Panc1 (cell line): ENCODE measurements at places on chromosomes 3 and 15. TPM values are rescaled to one million over a fixed set of nuclear protein-coding genes. Genes with fewer than 3 reads are reported as not detected.

DNA sequence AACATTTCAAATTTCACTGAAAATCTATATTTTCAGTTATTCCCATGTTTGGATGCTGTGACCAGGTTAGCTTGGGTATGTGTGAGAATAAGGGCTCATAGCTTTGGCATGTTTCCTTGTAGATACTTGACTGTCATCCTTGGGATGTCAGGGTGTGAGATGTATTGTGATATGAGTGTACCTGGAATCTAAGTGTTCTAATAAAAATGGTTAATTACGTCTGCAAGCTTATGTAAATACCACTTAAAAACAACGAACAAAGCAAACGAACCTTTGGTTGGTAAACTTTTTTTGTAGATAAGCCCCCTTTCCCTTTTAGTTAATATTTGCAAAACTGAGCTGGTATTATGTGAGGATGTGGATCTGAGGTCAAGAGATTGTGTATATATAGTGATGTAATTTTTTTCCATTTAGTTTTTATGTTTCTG lies 63.5 kb downstream of the FNDC3B start:
- H3K36me3 ChIP-seq = no peaks in the 10 kb centered on the region
- H3K27ac ChIP-seq = peak overlapping the region; percentile 48
- H3K4me3 ChIP-seq = no peak overlapping the region
- H3K4me1 ChIP-seq = peaks cover 86% of the 10 kb centered on the region
- no peak for DNase-seq
- no peaks in the 10 kb centered on the region for H3K27me3 ChIP-seq

The COLQ gene
- 0.64 TPM for total RNA-seq

The TRPM7 gene
- total RNA-seq = 44.9 TPM

The CDC25A gene
- 12.8 TPM for total RNA-seq

The PLSCR5 gene
- not detected for total RNA-seq

The KIF23 gene
- 82.5 TPM for total RNA-seq

The RLBP1 gene
- not detected for total RNA-seq

DNA sequence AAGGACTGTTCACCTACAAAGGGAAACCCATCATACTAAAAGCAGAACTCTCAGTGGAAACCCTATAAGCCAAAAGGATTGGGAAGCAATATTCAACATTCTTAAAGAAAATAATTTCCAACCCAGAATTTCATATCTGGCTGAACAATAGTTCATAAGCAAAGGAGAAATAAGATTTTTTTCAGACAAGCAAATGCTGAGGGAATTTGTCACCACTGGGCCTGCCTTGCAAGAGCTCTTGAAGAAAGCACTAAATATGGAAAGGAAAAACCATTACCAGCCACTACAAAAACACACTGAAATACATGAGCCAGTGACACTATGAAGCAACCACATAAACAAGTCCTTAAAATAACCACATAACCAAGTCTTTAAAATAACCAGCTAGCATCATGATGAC lies 28.9 kb upstream of the DCBLD2 start:
- H3K4me3 ChIP-seq = no peak overlapping the region
- H3K36me3 ChIP-seq = no peaks in the 10 kb centered on the region
- H3K27ac ChIP-seq = no peak overlapping the region
- DNase-seq = no peak

GRCh38 chr3:133081016-133081415 lies 42.8 kb downstream of the TMEM108 start:
- no peak overlapping the region for H3K4me3 ChIP-seq
- no peaks in the 10 kb centered on the region for H3K36me3 ChIP-seq
- H3K27ac ChIP-seq = no peak overlapping the region
- H3K27me3 ChIP-seq = peaks cover 5% of the 10 kb centered on the region; the same call in 1 of the 2 replicates

DNA sequence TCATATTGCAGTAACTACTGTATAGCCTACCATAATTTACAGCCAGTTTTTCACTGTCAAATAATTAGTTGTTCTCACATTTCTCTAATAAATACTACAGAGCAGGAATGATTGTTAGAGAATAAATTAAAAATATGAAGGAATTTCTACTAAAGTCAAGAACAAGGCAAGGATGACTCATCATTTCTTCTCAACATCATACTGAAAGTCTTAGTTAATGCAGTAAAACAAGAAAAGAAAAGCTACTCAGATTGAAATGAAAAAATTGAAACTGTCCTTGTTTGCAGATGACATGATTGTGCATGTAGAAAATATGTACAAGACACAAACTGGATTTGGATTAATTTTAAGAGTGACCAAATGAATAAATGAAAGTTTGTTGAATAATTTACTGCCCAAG lies 608.2 kb downstream of the NSUN3 start:
- no peak for DNase-seq
- H3K27ac ChIP-seq = no peak overlapping the region
- no peaks in the 10 kb centered on the region for H3K4me1 ChIP-seq
- no peak overlapping the region for H3K4me3 ChIP-seq
- H3K27me3 ChIP-seq = no peaks in the 10 kb centered on the region

DNA sequence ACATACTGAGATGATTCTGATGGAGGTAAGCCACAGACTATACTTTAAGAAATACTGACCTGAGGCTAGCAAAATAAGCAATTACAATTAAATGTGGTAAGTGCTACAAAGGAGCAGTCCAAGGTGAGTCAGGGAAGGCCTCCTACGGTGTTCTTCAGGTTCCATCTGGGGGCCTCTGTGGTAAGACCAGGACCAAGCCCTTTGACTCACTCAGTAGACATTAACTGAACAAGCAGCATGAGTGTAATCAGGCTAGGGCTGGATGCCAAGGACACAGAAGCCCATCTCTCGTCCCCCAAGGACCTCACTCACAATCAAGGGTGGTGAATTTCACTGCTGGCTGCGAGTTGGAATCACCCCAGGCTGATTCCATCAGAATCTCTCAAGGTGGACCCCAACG lies 37.3 kb downstream of the DZIP1L start:
- H3K27me3 ChIP-seq = no peaks in the 10 kb centered on the region
- no peak overlapping the region for H3K27ac ChIP-seq
- no peak for DNase-seq
- peaks cover 12% of the 10 kb centered on the region for H3K4me1 ChIP-seq
- no peak overlapping the region for H3K4me3 ChIP-seq

The CYP11A1 gene
- total RNA-seq = 0.57 TPM

GRCh38 chr3:105800320-105800719 lies 68.5 kb downstream of the CBLB start:
- no peak overlapping the region for H3K27ac ChIP-seq
- H3K27me3 ChIP-seq = no peaks in the 10 kb centered on the region
- H3K4me3 ChIP-seq = no peak overlapping the region
- DNase-seq = no peak
- H3K4me1 ChIP-seq = no peaks in the 10 kb centered on the region

GRCh38 chr15:51751697-51752683 lies 593 bp downstream of the TMOD2 start:
- DNase-seq = no peak
- no peak overlapping the region for H3K27ac ChIP-seq
- 0 out of 2 replicates have a peak, but pooled peaks cover 3% of the 10 kb centered on the region for H3K4me1 ChIP-seq
- H3K4me3 ChIP-seq = peak overlapping the region; percentile 59
- H3K36me3 ChIP-seq = no peaks in the 10 kb centered on the region

The GABRA5 gene
- not detected for total RNA-seq

The POLQ gene
- total RNA-seq = 11.9 TPM

- no peak overlapping the region for H3K4me3 ChIP-seq
- H3K27me3 ChIP-seq = no peaks in the 10 kb centered on the region
- H3K27ac ChIP-seq = no peak overlapping the region
- no peaks in the 10 kb centered on the region for H3K4me1 ChIP-seq
Observed at GRCh38 chr3:21839592-21839991, 88.6 kb upstream of the ZNF385D start.

The TRPC1 gene
- total RNA-seq = 29.6 TPM

DNA sequence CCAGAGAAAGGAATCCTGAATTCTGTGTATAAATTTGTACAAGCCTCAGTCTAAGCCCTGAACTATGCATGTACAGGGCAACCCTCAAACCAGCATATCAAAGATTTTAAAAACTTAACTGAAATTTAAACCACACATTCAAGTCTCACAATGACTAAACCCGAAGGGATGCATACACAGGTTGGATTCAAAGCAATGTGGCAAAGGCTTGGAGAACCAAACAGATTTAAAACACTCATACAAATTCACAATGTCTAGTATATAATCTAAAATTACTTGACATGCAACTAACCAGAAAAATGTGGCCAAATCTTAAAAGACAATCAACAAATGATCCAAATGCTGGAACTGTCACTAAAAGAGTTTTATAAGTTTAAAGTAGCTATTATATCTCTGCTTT lies 36.4 kb downstream of the CEP152 start:
- H3K4me3 ChIP-seq = no peak overlapping the region
- peaks cover 5% of the 10 kb centered on the region; the same call in 1 of the 2 replicates for H3K36me3 ChIP-seq
- no peak for DNase-seq
- no peaks in the 10 kb centered on the region for H3K27me3 ChIP-seq

- DNase-seq = no peak
- peaks cover 7% of the 10 kb centered on the region for H3K4me1 ChIP-seq
- no peak overlapping the region for H3K4me3 ChIP-seq
- no peak overlapping the region for H3K27ac ChIP-seq
Observed at GRCh38 chr3:127015282-127016042, 32.5 kb downstream of the PLXNA1 start.

The NR2E3 gene
- total RNA-seq = 0.98 TPM

- no peaks in the 10 kb centered on the region for H3K36me3 ChIP-seq
- H3K4me3 ChIP-seq = no peak overlapping the region
- peaks cover 17% of the 10 kb centered on the region for H3K27me3 ChIP-seq
- DNase-seq = no peak
Observed at GRCh38 chr3:18438586-18438985, 13.4 kb upstream of the SATB1 start.

- no peaks in the 10 kb centered on the region for H3K36me3 ChIP-seq
- H3K4me3 ChIP-seq = no peak overlapping the region
- no peaks in the 10 kb centered on the region for H3K27me3 ChIP-seq
- no peaks in the 10 kb centered on the region for H3K4me1 ChIP-seq
Observed at GRCh38 chr3:339351-339750, 142.8 kb downstream of the CHL1 start.

GRCh38 chr3:99541181-99541580 lies 97.2 kb upstream of the COL8A1 start:
- H3K27me3 ChIP-seq = no peaks in the 10 kb centered on the region
- H3K4me3 ChIP-seq = no peak overlapping the region
- H3K36me3 ChIP-seq = no peaks in the 10 kb centered on the region
- DNase-seq = no peak

GRCh38 chr15:28913171-28913765 lies 27.5 kb downstream of the APBA2 start:
- H3K36me3 ChIP-seq = no peaks in the 10 kb centered on the region
- H3K27me3 ChIP-seq = no peaks in the 10 kb centered on the region
- no peaks in the 10 kb centered on the region for H3K4me1 ChIP-seq
- H3K27ac ChIP-seq = no peak overlapping the region
- no peak overlapping the region for H3K4me3 ChIP-seq

DNA sequence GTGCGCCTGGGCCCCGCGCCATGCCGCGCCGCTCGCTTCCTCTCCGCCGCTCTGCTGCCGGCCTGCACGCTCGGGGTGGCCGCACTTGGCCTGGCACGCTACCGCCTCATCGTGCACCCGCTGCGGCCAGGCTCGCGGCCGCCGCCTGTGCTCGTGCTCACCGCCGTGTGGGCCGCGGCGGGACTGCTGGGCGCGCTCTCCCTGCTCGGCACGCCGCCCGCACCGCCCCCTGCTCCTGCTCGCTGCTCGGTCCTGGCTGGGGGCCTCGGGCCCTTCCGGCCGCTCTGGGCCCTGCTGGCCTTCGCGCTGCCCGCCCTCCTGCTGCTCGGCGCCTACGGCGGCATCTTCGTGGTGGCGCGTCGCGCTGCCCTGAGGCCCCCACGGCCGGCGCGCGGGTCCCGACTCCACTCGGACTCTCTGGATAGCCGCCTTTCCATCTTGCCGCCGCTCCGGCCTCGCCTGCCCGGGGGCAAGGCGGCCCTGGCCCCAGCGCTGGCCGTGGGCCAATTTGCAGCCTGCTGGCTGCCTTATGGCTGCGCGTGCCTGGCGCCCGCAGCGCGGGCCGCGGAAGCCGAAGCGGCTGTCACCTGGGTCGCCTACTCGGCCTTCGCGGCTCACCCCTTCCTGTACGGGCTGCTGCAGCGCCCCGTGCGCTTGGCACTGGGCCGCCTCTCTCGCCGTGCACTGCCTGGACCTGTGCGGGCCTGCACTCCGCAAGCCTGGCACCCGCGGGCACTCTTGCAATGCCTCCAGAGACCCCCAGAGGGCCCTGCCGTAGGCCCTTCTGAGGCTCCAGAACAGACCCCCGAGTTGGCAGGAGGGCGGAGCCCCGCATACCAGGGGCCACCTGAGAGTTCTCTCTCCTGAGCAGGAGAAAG lies 951 bp downstream of the GPR62 start:
- H3K27ac ChIP-seq = no peak overlapping the region
- no peak for DNase-seq
- no peaks in the 10 kb centered on the region for H3K36me3 ChIP-seq
- H3K27me3 ChIP-seq = no peaks in the 10 kb centered on the region

- DNase-seq = no peak
- H3K27ac ChIP-seq = no peak overlapping the region
- H3K4me1 ChIP-seq = no peaks in the 10 kb centered on the region
- no peaks in the 10 kb centered on the region for H3K36me3 ChIP-seq
Observed at GRCh38 chr3:43246976-43247375, 39.4 kb upstream of the SNRK start.

- no peaks in the 10 kb centered on the region for H3K27me3 ChIP-seq
- no peak overlapping the region for H3K4me3 ChIP-seq
- H3K4me1 ChIP-seq = no peaks in the 10 kb centered on the region
- DNase-seq = no peak
- H3K27ac ChIP-seq = no peak overlapping the region
Observed at GRCh38 chr15:31403606-31404005, 77.0 kb downstream of the KLF13 start.

DNA sequence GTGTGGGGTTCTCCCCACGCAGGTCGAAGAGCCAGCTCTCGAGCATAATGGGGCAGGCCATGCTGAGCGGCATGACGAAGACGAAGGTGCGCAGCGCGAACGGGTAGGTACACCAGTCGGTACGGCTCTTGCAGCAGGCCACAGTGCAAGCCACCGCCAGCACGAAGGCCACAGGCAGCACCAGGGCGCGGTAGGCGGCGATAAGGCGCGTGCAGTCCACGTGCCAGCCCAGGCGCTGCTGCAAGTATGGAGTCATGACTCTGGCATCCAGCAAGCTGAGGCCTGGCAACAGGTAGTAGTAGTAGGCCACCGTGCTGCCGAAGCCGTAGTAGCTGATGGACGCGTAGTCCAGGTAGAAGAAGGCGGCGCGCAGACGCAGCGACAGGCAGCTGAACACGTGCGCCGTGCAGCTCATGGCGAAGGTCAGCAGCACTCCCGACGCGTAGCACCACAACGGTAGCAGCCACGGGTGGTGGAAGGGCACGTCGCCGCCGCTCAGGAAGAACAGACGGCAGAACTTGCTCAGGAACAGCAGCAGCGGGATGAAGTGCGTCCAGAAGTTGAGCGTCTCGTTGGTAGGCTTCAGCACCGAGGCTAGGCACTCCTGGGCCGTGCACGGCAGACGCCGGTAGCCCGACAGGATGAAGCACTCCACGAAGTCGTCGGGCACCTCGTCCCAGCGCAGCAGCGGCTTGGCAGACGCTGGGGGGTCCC lies 797 bp downstream of the PAQR9 start:
- H3K27ac ChIP-seq = no peak overlapping the region
- peaks cover 15% of the 10 kb centered on the region for H3K27me3 ChIP-seq
- H3K36me3 ChIP-seq = no peaks in the 10 kb centered on the region
- H3K4me1 ChIP-seq = peaks cover 4% of the 10 kb centered on the region; the same call in 1 of the 2 replicates
- peak overlapping the region; percentile 52 for H3K4me3 ChIP-seq
- DNase-seq = no peak

GRCh38 chr15:70643106-70643782 lies 120.1 kb downstream of the UACA start:
- H3K36me3 ChIP-seq = no peaks in the 10 kb centered on the region
- peaks cover 7% of the 10 kb centered on the region; the same call in 1 of the 2 replicates for H3K4me1 ChIP-seq
- H3K27me3 ChIP-seq = no peaks in the 10 kb centered on the region
- no peak for DNase-seq

The PHLDB2 gene
- total RNA-seq = 11.3 TPM
